ENCODE measurements at places on chromosomes 2 and 18.

GRCh38 chr18:3350566-3351527 lies 88.9 kb downstream of the MYL12B start:
- DNase-seq, result no peak

DNA sequence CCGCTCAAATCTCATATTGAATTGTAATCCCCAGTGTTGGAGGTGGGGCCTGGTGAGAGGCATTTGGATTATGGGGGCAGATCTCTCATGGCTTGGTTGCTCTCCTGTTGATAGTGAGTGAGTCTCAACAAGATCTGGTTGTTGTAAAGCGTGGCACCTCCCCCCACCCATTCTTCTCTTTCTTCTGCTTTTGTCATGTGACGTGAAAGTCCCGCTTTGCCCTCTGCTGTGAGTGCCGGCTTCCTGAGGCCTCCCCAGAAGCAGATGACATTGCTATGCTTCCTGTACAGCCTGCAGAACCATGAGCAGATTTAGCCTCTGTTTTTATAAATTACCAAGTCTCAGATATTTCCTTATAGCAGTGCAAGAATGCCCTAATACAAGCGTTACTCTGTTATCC lies 673.8 kb downstream of the ADCYAP1 start:
- no peak for DNase-seq

DNA sequence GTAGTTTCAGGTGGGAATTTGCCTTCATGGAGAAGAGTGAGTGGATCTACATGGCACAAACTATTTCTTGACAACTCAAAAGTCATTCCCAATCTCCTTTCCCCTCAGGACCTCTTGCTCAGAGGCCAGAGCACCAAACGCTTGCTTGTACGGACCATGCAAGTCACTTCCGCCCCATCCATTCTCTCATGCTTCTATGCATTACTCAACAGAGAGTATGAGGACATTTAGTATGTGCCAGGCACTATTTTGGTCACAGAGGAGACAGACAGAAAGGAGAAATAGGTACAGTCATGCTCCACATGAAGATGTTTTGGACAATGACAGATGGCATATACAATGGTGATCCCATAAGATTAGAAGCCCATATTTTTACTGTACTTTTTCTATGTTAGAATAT lies 117.5 kb downstream of the ACTR3 start:
- DNase-seq, result no peak

DNA sequence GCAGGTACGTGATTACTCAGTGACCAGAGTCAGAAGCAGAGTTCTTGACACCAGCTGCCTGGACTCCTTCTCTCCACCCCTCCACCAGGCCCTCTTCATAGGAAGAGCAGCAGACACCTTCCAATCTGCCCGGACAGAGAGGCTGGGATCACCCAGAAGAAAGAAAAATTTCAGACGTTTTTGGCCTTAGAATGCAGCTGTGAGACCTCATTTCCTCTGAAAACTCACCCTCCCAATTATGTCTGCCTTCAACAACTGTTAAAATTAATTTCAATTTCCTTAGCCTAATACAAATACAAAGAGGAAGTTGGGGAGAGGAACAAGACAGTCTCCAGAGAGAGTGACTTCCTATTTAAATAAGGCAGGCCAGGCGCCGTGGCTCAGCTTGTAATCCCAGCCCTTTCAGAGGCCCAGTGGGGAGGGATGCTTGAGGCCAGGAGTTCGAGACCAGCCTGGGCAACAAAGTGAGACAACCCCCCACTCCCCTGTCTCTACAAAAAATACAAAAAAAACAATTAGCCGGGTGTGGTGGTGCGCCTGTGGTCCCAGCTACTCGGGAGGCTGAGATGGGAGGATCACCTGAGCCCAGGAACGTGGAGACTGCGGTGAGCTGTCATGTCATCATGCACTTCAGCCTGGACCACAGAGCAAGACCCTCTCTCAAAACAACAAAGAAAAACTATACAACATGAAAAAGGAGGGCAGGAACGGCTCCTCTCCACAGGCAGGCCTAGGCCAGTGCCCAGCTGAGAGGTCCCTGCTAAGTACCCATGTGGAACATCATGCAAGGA lies 1.6 kb downstream of the SLC66A2 start:
- no peak for DNase-seq

DNA sequence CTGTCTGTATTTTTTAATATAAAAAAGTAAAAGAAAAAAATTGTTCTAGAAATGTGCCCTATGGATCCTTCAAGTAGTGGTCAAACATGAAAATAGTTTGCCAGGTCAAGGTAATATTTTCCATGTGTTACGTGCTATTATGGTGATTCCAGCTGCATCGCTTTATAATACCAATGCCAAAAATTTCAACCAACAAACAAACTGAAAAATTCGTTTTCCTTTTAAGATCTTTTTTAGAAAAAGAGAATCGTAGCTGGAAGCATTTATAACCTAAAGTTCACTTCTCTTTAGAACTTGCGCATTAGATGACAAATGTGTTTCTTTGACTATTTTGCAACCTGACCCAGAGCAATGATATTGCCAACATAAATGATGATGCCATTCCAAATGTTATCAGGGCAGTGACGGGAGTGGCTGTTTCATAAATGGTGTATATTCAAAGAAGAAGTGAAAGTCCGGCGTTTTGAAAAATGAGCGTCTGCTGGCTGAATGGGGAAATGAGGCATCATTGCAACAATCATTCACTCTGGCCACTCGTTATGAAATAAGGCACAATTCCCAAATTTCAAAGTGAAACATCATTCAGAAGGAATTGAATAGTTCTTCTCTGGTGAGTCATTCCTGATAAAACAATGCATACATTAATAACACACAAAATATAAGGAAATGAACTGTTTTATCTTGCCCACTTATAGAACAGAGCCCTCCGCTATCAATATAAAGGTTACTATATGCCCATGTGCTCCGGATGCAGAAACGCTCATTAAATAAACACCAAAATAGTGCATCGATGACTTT lies 297.4 kb downstream of the TGIF1 start:
- no peak for DNase-seq

GRCh38 chr2:214830794-214831346 lies 21.4 kb upstream of the BARD1 start:
- DNase-seq, result no peak

DNA sequence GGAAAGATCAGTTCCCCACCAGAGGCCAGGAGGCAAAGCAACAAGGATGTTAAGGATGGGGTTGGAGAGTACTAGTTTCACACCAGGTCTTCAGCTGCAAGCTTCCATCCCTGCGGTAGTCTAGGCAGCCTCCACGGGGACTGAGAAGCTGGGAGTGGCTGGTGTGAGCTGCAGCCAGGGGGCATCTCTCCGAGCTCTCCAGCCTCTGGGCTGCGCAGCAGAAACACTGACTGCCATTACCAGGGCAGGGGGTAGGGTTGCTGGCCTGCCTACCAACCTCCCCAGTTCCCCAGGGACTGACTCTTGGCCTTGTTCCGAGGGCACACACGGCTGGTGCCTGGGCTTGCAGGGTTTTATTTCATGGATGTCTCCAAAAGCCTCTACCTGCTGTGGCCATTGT lies 15.9 kb downstream of the GATA6 start:
- no peak for DNase-seq
